AG08396 (cell line): ENCODE measurements at places on chromosomes 16 and 17.
A peak's percentile ranks its signal among the peaks of the same experiment; 100 is the strongest.

- peak; percentile 41 for DNase-seq
These were observed 629 bp upstream of the RNF135 start for GRCh38 chr17:30969989-30970830.

DNA sequence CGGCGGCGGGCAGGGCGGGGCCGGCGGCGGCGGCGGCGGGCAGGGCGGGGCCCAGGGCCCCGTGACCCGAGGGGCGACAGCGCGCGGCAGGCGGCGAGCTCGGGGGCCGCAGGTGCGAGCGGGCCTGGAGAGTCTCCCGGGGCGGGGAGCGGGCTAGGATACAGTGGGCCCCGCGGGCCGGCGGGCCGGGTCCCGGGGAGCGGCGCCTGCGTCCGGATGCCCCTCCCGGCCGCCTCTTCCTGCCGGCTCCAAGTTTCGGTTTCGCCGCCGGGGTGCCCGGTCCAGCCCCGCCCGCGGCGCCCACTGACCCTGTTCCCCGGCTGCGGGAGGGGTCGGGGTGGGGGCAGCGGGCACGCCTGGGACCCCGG, at the start of gene RNF213:
Gene RNF213 (plus strand): TSS at position 62 of the 368 bp plus-strand sequence. CDS start 2,830 bp downstream, outside the sequence.
- DNase-seq, result peak; percentile 86

GRCh38 chr17:52035336-52035915, 123.1 kb downstream of the CA10 start:
- DNase-seq, result no peak

DNA sequence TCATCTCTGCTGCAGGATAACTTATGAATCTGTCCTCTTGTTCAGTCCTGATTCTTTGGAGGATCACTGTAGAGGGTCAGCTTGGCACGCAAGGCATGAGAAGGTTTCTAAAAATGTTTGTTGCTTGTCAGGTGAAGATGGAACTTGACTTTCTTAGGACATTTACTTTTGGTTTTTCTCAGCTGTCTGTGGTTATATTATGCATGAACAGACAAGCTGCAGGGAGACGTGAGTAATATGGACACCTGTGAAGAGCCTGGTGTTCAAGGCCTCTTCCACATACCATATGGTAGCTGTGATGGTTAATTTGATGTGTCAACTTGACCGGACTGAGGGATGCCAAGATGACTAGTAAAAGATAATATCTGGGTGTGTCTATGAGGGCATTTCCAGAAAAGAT, 270.2 kb upstream of the CPHXL start:
- DNase-seq, result no peak

DNA sequence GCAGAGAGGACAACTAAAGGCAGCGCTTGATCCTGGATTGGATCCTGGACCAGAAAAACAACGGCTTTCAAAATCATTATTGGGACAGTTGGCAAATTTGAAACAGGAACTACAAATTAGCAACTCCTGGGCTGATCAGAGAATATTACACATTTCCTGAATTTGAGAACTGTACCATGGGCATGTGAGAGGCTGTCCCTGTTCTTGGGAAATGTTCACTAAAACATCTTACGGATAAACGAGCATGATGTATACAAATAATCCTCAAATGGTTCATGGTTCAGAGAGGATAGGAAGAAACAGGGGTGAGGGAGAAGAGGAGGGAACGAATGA, 2.3 kb upstream of the ITGAE start:
- no peak for DNase-seq

GRCh38 chr17:66711881-66712321, 123.0 kb upstream of the CACNG5 start:
- DNase-seq, result no peak

- DNase-seq, result no peak
These were observed 18.9 kb upstream of the SLC25A19 start for GRCh38 chr17:75307957-75308731.

DNA sequence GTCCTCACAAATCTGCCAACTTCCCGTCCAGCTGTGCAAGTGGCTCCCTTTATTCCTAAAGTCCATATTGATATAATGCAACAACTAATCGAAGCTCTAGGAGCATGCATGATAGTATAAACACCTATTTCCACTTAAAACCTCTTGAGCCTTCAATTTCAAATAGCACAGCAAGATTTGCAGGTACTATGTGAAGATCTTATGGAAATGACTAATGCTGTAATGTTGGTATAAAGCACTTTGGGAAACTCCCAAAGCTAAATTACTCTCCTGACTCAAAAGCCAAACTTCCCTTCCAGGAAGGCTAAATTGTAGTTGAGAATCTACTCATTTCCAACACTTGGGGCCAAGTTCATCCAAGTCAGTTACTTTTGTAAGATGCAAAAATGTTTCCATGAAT, 287.6 kb upstream of the CDH11 start:
- no peak for DNase-seq

DNA sequence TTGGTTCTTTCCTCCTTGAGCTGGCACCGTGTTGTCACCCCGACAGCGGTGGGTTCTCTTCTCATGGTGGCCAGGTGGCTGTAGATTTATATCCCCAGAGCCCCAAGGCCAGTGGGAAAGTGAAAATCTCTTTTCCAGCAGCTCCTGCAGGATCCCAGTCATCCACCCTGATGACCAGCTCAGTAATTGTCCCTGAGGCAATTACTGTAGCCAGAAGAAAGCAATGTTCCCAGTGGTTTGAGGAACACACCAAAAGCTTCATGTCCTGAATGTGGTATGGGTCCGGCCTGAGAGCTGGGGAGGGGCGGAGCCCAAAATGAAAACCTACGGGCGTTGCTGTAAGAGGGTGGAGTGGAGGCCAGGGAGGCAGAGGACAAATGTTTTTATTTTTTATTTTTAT, 69.0 kb downstream of the WSB1 start:
- DNase-seq, result no peak
